ENCODE measurements at places on chromosomes 2 and 18.
A peak's percentile ranks its signal among the peaks of the same experiment; 100 is the strongest.

DNA sequence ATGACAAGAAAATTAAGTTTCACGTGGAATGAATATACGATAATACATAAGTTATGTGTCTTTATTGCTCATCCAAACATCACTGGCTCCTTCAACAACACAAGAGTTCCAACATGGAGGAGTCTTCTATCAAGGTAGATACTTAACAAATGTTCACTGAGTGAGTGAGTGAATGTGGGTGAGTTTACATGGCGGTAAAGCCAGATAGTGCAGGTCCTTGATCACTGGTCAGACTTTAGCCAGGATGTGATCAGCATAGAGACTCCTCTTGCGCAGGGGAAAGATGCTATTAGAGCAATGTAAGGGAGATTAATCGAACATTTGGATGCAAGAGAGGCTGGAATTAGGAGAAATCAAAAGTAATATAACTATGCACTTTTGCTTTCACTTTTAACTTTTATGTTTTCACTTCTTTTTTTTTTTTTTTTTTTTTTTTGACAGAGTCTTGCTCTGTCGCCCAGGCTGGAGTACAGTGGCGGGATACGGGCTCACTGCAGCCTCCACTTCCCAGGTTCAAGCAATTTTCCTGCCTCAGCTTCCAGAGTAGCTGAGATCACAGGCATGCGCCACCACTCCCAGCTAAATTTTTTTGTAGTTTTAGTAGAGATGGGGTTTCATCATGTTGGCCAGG is 249.0 kb upstream of the ID2 start:
- DNase-seq = no peak

- no peak for DNase-seq
These were observed 620.2 kb upstream of the NETO1 start for GRCh38 chr18:73487966-73488365.

GRCh38 chr2:118242216-118242615 is 153.9 kb downstream of the INSIG2 start:
- DNase-seq = no peak

GRCh38 chr2:169362894-169363559 is 693 bp upstream of the LRP2 start:
- no peak for DNase-seq

DNA sequence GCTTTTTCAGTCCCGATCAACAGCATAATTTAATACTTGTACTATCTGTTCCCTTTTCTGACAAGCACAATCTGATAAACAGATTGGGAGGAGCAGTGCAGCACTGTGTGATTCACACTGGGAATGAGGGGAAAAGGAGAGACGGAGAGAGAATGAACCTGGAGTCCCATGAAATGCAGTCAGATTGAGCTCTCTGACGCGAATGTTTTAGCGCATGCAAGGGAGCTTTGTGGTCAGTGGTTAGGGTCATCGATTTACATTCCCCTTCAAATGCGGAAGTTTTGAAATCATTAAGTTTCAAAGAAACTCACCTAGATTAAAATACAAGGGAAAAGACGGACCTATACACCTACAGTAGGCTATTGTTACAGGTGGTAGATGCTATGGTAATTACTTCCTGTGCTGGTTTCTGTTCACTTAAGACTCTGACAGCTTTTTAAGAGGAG is 99.6 kb downstream of the KCTD1 start:
- DNase-seq = no peak

DNA sequence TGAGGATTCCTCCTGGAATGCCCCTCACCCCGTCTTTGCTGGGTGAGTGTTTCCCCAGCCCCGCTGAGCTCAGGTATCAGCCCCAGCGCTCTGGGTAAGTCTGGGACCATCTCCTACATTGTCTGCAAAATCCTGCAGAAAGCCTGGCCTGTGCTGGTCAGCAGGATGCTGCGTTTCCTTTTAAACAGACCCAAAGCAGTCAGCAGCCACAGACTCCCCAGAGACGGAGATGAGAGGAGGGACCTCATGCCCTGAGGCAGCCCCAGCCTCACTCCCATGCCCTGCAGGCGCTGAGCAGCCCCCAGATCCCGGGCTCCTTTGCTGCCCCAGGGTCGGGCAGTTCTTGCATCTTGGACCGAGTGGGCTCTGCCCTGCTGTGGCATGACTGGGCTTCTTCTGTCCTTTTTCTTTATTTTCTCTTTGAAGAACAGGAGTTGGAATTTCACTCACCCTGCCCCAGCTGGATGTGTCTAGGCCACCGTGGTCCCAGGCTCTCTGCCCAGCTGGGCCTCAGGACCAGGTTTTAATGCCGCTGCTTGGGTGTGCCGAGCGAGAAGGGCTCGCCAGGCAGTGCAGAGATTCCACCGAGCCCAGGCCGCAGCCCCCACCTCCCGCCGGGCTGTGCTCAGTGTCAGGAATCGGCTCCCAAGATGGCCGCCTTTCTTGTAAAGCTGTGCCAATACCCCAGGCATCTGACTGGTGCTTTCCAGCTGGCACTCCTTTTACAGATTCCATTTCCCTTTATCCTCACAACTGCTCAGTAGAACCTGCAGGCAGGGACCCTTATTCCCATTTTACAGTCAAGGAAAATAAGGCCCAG is 43.6 kb downstream of the ODC1 start:
- DNase-seq = no peak

GRCh38 chr2:10490806-10491291 is 42.7 kb upstream of the ODC1 start:
- DNase-seq = no peak

DNA sequence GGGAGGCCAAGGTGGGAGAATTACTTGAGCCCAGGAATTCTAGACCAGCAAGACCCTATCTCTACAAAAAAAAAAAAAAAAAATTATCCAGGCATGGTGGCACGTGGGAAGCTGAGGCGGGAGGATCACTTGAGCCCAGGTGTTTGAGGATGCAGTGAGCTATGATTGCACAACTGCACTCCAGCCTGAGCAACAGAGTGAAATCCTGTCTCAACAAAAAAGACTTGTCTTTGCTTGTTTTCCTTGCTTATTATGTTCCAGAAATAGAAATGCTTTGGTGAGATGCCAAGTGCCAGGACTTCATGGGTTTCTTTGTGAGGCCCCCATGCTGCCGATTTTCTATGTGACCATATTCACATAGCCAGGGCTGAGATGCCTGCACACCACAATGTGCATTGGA is 9.0 kb downstream of the DCDC2C start:
- no peak for DNase-seq

DNA sequence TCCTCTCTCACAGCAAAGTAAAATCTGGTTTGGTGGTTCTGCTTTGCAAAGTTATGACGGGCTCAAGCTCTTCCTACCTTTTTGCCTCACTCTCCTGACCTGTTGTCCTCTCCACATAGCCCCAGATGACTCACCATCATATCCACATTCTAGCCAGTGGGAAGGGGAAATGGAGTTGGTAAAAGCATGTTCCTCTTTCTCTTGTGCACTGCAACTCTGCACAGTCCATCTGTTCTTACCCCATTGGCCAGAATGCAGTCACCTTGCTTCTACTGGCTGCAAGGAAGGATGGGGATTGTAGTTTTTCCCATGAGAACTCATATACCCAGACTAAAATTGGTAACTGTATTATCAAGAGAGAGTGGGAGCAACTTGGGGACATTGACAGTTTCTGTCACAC is 50.4 kb upstream of the SMIM21 start:
- no peak for DNase-seq

- no peak for DNase-seq
These were observed 25.6 kb upstream of the TMEM178A start for GRCh38 chr2:39640107-39640506.

DNA sequence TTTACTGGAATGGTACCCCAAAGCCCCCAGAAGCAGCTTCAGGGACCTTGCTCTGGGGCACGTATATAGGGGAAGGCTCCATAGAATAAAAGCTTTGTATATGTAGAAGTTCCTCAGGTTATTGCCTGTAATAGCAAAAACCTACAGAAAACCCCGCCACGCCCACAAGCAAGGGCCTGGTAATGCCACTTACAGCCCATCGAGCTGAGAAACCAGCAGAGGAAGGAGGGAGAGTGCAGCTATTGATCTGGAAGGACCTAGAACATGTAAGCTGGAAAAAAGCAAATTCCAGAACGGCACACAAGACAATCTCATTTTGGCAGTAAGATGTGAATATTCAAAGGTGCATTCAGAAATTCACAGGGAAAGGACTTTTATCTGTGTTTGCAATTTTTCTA is 15.8 kb downstream of the HS1BP3 start:
- no peak for DNase-seq

DNA sequence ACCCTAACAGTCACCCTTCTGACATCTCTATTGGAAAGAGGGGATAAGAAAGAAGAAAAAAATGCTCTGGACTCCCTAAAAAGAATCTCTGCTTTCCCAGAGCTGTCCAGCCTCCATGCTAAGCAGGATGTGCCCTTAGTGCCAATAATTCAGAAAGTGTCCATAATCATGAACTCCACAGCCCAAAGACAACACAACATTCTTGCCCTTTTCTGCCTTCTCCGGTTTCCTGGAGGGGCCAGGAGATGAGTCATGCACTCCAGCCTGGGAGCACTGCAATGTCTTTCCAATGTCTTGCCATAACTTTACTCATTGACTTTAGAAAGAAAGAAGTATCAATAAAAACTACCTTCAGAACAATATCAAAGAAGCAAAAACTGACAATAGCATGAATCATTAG is 44.0 kb downstream of the KLF7 start:
- DNase-seq = no peak

- no peak for DNase-seq
These were observed 26.0 kb upstream of the EFEMP1 start for GRCh38 chr2:55949613-55950012.

- DNase-seq = no peak
These were observed 199.4 kb downstream of the SPP2 start for GRCh38 chr2:234249873-234250272.

DNA sequence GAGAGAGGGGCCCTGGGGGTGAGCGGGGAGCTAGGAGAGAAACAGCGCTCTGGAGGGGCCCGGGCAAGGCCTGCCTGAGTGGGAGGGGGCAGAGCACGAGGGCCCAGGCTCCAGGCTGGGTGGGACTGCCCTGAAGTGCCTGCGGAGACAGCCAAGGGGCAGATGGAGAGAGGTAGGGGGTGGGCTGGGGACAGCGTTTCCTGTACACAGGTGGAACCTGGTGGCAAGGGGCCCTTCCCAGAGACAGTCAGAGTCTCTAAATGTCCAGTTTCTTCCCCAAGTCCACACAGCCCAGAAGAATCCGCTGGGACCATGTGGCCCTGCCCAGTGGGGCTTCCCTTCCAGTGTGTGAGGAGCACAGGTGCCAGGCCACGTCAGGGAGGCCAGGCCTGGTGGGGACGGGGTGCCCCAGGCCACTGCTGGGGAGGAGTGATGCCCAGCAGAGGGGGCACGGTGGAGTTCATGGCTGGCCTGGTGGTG is 1.7 kb upstream of the GPR35 start:
- no peak for DNase-seq

GRCh38 chr2:43676322-43677050 is at the start of gene C1GALT1C1L:
TSS of gene C1GALT1C1L (minus strand) at chr2:43676429. CDS start at chr2:43676322, 107 bp downstream.
- no peak for DNase-seq

- DNase-seq = no peak
These were observed 50.3 kb upstream of the CDH20 start for GRCh38 chr18:61282926-61283325.

GRCh38 chr18:944440-944839 is 39.8 kb downstream of the ADCYAP1 start:
- DNase-seq = no peak

- no peak for DNase-seq
These were observed 26.9 kb downstream of the AGAP1 start for GRCh38 chr2:235520787-235521186.

GRCh38 chr2:48507111-48507510 is 22.8 kb upstream of the STON1 start:
- no peak for DNase-seq

DNA sequence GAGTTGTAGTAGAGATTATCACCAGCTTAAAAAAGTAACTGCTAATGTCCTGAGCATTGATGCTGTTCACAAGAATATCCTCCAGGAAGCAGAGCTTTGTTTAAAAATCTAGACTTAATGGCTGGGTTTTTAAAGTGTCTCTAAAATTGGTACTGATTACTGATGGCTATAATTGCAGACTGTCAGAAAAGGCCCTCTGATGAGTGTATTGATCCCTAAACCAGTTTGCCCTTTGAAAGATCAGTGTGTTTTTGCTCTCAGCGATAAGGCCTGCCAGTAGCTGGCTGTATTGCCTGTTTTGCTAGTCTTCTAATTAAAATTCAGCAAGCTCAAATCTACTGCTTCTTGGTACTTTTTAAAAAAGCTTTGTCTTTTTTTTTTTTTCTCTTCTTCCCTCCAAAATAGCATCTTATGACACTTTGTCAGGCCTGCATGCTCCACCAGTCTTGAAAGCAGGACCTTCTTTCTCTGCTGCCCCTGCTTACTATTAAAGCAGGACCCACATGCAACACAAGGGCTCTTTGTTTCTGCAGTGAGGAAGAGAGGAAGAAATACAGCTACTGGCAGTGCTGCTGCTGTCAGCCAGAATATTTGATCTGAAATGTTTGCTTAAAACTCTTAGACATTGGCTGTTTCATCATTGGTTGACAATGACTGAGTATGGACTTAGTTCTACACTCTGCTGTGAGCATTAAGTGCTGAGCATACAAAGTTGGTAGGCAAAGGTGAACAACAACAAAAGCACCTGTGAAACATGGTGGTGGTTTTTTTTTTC is 1.8 kb downstream of the SEC11C start:
- no peak for DNase-seq

DNA sequence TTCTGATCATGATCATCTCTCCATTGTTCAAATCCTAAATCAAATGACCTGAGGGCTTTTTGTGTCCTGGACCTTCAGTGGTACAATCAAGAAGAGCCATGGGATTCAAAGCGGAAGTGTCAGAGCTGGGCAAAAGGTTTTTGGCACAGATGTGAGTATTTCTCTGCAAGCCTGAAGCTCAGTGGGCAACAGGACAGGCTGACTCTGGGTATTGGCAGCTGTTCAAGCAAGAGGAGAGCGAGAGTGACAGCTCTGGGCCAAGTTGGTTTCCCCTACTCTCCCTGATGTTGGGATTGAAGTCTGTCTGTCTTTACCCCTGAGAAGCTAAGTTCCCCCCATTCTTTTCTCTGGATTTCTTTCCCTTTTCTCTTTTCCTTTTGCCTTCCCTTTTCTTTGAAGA is 33.3 kb downstream of the DSEL start:
- DNase-seq = no peak

- DNase-seq = no peak
These were observed 34.7 kb downstream of the TRABD2A start for GRCh38 chr2:84846041-84846663.

DNA sequence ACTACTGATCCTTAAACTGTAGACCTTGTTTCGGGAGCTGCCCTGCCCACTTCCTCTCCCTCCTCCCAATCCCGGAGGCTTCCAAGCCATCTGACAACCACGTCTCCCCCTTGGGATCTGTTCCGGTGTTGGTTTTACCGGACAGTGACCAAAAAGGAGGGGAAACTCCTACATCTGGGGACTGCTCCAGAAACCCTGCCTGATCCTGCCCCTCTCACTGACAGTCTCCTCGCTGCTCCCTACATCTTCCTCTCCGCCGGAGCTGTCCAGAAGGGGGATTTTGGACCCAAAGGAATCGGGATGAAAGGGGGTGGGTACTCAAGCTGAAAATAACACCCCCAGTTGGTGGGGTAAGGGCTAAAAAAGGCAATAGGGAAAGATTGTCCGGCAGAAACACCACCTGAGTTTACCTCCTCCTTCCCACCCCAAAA is 1.5 kb downstream of the INO80D start:
- peak; percentile 43 for DNase-seq

GRCh38 chr18:44742718-44743311 is 62.1 kb downstream of the SETBP1 start:
- DNase-seq = no peak
